ENCODE measurements at places on chromosomes 11 and 22.

GRCh38 chr22:19453718-19454117 is 6.2 kb upstream of the C22orf39 start:
- no peak for DNase-seq

DNA sequence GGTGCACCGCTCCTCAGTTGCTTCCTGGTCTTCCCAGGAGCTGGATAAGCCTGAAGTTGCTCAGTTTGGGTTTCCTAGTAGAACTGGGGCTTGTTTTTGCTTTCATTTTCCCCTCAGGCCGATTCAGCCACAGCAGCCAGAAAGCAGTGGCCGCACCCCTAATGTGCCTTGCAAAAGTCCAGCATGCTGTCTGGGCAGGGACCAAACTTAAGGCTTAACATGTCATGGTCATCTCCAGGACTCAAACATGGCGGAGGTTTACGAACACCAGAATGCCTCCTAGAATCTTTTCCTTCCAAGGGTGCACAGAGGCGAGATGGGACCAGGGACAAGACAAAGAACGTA is 2.5 kb downstream of the GNG3 start:
- DNase-seq = no peak

GRCh38 chr11:119406005-119406404 is 17.0 kb downstream of the THY1 start:
- DNase-seq = no peak

- DNase-seq = no peak
Measured at GRCh38 chr11:7690648-7691047, 15.6 kb downstream of the OVCH2 start.

- DNase-seq = peak; percentile 21
Measured at GRCh38 chr11:59172345-59173079, 580 bp downstream of the DTX4 start.

GRCh38 chr11:124646148-124646547 is 23.5 kb downstream of the TBRG1 start:
- DNase-seq = no peak

GRCh38 chr22:48845356-48845936 is 982.2 kb downstream of the BRD1 start:
- no peak for DNase-seq

DNA sequence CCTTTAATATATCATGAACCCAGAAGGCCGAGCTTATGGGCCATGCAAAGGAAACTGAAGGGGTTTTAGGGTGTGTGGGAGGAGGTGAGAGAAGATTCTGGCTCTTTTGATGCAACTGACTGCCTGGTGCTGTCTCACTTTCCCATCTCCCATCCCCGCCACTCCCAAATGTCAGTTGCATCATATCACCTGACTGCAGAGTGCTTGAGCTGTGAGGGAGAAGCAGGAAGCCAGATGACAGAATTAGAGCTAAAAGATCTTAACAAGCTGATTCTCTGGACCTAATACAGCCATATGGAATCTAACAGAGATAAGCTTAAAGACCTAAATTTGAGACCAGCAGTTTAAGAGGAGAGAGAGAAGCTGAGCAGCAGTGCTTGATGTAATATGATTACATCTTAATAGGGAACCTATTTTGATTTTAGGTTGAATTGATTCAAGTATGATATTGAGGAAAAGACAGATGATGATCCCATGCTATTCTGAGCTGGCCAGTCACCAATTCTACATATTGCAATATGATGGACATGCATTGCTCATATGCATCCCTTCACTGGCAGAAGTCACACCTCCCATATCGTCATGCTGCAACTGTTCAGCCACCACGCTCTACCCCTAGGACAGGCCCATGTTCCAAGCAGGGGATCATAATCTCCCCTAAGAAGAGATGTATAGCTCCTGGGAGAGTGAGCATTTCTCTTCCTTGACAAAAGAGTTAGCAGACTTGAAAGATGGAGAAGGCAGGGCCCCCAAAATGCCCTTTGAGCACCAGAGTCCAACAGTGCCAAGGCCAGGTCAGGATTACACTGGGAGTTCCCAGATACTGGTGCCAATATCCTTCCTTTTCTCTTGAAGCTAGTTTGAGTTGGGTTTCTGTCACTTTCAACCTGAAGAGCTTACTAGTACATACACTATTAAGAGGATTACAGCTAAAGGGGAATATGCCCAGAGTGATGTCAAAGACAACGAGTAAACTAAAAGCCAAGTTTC is 44.9 kb downstream of the PLEKHA7 start:
- DNase-seq = no peak

GRCh38 chr11:74019860-74020259 is 11.0 kb upstream of the UCP3 start:
- DNase-seq = no peak

- DNase-seq = no peak
Measured at GRCh38 chr11:46337626-46338345, 9.5 kb upstream of the DGKZ start.

- DNase-seq = no peak
Measured at GRCh38 chr22:20013382-20013871, 3.2 kb downstream of the ARVCF start.

DNA sequence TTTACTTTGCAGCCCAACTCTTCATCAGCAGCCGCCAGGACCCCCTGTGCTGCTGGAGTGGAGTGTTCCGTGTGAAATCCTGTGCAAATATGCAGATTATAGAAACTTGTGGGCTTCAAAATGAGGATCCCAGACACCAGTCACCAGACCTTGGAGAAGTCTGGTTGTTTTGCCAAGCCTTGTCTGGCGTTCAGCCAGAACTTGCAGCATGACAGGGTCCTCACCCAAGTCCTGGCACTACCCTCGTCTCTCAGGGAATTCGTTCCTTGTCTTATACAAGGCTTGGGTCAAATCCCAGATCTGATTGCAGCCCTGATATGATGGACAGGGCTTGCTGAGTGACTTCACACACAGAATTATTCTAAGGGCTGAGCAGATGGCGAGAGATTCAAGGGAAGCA is 18.9 kb downstream of the SHISAL1 start:
- no peak for DNase-seq

GRCh38 chr11:14290422-14290821 is 68.6 kb downstream of the RRAS2 start:
- DNase-seq = no peak

- no peak for DNase-seq
Measured at GRCh38 chr11:77525455-77526091, 51.7 kb upstream of the PAK1 start.

GRCh38 chr11:61776561-61777075 is 15.8 kb downstream of the TMEM258 start:
- DNase-seq = no peak

- DNase-seq = no peak
Measured at GRCh38 chr11:19651028-19651427, 61.6 kb upstream of the NAV2 start.

- no peak for DNase-seq
Measured at GRCh38 chr11:70368961-70369360, 29.4 kb upstream of the CTTN start.

DNA sequence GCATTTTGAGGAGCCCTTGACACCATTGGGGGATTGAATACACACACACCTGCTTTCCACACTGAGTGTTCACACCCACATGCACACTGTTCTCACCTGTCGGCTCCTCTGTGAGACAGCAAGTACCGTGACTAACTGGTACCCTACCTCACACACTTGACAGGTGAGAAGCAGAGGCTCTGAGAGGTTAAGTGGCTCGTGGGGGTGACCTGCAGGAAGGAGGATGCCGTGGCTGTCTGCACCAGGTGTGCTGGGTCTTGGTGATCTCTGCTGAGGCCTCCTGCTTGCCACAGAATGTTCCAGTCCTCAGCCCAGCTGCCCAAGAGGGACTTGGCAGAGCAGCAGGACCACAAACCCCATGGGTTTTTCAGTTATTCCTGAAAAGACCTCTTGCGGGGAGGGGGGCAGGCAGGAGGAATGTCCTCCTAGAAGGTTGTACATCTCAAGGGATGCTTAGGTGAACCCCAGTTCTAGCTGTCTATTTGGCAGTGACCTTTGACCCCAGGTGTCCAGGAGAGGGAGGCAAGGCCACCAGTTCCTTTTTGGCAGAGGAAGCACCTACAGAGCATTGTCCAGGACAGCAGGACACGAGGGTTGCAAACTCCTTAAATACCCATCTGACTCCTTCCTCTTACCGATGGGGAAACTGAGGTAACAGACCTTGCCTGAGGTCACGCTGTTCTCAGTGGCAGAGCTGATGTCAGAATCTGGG is 66.0 kb downstream of the SHISAL1 start:
- no peak for DNase-seq

- no peak for DNase-seq
Measured at GRCh38 chr11:1750481-1750839, at the start of gene IFITM10. Gene IFITM10, minus strand, starts transcription at chr11:1750595. Its CDS starts 153 bp downstream, at chr11:1750442.

All from cerebellum (tissue), 4 donors.